Tibial nerve (tissue), 4 donors: ENCODE measurements at places on chromosomes 2 and 18.

- no peak for DNase-seq
Observed at GRCh38 chr18:50610349-50610748, 50.5 kb downstream of the MAPK4 start.

- no peak for DNase-seq
Observed at GRCh38 chr2:193088026-193088425, 893.3 kb upstream of the TMEFF2 start.

DNA sequence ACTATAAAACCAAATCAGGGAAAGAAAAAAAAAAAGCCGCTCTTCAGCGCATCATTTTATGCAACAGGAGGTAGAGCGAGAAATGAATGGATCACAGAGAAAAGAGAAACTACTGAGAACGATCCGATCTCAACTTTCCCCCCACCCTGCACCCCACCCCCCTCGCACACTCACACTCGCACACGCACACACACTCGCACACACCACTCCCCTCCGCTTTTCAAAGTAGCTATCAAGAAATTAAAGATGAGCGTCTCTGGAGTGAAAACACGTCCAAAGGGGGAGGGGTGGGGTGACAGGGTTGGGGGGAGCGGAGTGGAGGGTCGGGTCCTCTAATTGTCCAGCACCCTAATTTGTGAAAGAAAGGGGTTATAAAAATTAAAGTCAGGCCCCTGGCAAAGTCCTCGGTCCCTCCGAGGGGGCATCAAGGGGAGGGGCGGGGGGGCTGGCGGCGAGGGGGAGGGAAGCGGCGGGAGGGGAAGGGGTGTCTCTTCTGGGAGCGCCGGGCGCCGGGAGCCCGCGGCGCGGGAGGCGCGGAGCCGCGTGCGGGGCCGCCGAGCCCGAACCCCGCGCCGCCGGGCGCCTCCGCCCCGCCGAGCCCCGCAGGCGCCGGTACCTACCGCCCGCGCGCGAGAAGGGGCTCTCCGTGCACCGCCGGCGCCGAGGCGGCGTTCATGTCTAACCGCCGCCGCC lies 428 bp downstream of the TCF4 start:
- DNase-seq: no peak

GRCh38 chr2:46784278-46784677 lies 131.3 kb downstream of the MCFD2 start:
- no peak for DNase-seq
